ENCODE measurements at places on chromosomes 7 and 10.

- DNase-seq: no peak
These were observed 1095.9 kb downstream of the REEP3 start for GRCh38 chr10:64617085-64617484.

- DNase-seq: peak; percentile 81
These were observed 8.3 kb downstream of the RABGEF1 start for GRCh38 chr7:66748791-66749190.

GRCh38 chr10:113680190-113681111, 739 bp downstream of the CASP7 start:
- peak; percentile 69 for DNase-seq

- DNase-seq: no peak
These were observed 260.7 kb downstream of the EXOC4 start for GRCh38 chr7:133513608-133514007.

- DNase-seq: no peak
These were observed 473.7 kb downstream of the ATRNL1 start for GRCh38 chr10:115566867-115567266.

GRCh38 chr10:125160856-125161706, 718 bp upstream of the CTBP2 start:
- peak; percentile 89 for DNase-seq

DNA sequence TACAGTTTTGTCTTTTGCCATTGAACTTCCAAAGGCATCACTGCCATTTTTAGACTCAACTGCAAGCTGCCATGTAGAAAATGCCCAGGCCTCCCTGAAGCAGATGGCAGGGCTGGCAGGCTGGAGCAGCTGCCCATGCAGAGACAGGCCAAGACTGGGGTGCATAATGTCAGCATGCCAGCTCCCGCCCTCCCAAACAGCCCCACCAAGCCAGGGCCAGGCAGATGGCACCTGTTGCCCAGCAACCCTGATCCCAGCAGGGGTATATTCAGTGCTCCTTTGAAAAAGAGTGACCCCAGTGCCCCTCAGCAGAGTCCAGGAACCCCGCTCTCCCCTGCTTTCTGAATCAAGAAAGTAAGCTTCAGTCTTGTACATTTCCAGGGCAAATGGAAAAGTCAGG, 32.6 kb downstream of the VSTM4 start:
- no peak for DNase-seq

DNA sequence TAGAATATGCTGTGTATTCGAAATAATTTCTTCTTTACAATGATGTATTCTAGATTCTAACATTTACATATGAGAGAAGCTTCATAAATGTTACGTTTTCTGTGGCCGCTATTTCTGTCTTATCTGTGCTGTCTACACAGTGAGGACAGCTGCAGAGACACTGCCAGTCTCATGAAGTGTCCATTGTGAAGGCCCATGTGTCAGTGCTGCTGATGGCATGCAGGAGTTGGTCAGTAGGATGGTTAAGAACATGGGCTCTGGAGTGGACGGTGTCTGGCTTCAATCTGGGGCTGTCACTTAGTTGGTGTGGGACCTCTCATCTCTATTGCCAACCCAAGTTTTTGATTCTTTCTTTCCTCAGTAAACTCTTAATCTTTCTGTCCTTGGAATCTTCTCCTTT, 137.3 kb downstream of the SDK1 start:
- DNase-seq: no peak

- no peak for DNase-seq
These were observed 202.0 kb downstream of the POM121L12 start for GRCh38 chr7:53237344-53237913.

DNA sequence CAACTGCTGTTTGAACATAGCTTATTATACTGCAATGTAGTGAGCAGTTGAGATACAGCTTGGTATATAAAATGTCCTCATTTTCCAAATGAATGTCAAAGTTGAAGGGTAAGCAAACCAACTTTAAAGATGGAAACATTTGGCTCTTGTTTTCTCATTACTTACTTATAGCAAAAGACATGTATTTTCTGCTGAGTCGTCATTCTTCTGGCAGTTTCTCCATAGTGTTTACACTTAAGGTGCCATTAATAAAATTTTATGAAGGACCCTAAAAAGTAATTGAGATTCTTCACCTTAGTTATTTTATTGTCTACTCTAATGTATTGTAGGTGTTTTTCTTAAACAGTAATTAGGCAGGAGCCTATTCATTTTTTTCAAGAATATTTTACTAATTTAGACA, 68.6 kb downstream of the INSYN2A start:
- no peak for DNase-seq

DNA sequence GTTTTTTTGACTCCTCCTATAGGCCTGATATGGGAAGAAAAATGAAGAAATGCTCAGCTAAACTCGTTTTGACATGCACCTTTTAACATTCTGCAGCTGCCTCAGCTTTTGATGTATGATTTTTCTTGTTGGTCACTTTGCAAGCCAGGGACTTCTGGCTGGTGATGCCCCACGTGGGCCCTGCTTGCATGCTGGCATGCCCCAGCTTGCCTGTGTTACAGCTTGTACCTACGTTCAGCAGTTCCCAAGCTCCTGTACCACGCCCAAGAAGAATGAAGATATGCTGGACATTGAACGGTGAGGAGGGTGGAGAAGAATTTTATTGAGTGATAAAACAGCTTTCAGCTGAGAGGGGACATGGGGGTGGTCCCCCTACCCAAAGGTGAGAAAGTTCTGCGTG, 245.6 kb upstream of the FZD8 start:
- no peak for DNase-seq

DNA sequence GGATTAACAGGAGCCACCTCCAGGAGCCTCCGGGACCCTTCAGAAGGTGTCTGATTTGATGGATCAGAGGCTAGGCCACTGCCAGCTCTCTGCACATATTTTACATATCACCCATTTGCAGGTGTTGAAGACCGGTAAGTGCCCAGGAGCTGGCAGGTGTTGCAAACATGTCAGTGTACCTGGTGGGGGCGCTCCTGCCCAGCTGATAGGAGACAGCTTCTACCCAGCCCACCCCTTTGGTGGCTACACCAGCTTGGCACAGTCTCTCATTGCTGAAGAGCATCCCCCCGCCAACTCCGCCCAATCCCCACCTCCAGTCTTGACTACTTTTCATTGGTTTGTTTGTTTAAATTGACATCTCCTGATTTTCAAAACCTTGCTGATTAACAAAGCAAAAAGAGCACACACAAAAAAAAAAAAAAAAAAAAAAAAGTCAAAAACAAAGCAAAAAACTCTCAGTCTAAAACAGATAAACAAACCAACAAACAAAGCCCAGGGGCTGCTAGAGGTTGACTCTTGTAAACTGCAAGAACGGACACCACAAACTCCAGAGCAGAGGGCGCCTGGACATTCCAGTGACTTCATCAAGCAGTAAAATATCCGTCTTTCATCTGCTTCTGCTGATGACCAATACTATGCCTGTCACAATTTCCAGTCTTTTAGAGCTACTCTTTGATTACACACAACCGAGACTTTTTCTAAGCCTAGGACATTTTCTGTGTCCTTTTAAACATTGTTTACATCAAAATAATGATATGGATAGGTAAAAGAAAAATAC, 275.3 kb downstream of the NRG3 start:
- no peak for DNase-seq

DNA sequence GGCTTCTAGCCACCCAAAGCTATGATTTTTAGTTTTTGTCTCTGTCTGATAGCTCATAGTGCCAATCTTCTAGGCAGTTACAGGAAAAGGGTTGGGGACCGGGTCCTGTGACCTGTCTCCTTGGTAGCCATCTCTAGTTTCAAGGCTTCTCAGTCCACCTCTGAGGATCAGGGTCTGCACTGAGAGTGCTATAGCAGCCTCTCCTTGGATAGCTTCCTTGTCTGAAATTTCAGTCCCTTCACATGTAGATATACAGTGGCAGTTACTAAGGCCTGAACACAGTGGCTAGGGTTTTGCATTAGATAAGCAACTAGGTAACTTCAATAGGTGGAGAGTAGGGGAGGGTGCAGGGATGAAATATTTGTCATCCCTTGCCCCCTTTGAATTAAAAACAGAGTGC, 321.3 kb downstream of the SEMA3D start:
- DNase-seq: no peak

DNA sequence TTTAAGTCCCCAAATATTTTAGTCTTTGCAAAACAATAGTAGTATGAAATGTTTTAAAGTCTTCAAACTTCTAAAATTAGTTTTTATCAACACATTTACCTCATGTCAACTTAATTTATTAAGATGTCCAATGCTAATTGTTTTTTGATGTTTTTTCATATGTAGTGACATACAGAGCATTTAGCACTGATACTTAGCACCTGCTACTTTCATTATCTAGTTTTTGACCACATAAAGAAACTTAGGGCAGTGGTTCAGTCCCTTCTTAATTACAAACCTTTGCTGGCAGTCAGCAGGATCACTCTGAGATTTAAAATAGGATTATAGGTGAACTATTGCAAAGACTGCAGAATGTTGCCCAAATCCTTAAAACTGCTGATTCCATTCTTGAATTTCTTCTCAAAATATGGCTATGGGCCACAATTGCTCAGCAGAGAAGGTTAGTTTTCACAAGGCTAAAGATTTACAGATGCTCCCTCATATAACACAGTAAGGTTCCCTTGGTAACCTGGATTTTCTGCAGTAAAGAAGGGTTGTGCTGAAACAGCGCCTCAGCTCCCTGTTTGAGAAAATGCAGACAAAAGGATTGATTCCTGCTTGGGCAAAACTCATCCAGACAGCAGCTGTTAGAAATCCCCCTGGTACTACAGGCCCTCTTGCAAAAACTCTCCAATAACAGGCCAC, 3.4 kb downstream of the GPR85 start:
- DNase-seq: no peak

DNA sequence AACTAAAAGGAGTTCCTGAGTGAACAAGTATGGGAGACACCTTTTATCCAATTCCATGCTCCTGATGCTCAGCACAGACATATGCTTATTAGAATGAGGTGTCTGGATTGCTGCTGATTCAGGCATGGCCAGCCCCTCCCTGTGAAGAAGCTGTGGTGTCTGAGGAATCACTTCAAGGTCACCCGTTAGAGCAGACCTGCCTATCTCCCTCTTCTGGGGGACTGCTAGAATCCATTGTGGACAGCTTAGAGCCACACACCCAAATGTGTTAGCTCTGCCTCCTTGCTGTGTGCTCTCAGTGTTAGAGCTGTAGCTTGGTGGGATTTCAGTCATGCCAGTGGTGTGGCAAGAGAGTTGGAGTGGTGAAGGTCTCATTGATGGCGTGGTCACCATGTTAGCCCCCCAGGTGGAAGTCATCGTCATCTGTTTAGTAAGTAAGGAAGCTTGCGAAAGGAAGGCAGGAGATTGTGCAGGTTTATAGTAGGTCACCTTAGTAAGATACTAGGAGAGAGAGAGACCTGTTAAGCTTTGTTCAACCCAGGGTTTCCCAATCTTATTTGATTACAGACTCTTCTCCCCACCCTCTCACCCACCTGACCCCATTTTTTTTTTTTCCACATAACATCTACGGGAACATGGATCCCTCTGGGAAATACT, 12.8 kb downstream of the PRXL2A start:
- no peak for DNase-seq

DNA sequence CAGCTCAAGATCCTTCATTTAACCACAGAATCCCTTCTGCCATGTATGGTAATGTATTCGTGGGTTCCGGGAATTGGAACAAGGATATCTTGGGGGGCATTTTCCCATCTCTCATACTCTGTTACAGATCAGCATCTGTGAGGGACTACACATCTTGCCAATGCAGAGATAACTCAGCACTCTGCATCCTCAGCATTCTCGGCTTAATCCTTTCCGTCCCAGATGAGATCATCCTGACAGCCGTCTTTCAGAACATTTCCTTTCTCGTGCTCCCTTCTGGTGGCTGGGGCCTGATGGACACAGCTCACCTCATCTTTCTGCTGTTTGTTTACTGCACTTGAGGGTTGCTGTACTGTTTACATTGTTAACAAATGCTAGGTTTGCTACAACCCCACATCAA, 25.3 kb downstream of the FKBP6 start:
- DNase-seq: no peak

GRCh38 chr7:94907811-94908322, 473 bp downstream of the PPP1R9A start:
- DNase-seq: peak; percentile 64

DNA sequence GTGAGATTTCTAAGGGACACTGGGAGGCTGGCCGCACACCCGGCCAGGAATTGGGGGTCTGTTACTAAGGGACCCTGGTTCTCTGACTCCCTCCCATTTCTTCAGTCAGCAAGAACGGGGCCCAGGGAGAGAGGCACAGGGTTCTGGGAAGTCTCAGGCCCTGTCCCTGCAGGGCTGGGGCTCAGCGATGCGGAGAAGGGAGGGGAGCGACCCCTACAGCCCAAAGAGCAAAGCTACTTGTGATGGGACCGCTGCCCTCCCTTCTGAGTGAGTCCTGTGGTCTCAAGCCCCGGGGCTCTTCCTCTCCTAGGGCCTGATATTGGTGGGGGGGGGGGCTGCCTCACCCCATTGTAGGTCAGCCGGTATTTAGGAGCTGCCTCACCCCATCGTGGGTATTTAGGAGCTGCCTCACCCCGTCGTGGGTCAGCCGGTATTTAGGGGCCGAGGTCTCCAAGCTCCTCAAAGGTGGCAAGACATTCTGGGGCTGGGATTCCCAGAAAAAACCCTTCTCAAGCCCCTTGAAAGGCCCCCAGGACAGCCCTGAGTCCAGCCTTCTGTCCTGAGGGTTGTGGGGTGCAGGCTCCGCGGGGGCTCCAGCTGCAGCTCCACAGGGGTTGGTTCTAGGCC, 16.9 kb upstream of the NKX6-2 start:
- DNase-seq: no peak

DNA sequence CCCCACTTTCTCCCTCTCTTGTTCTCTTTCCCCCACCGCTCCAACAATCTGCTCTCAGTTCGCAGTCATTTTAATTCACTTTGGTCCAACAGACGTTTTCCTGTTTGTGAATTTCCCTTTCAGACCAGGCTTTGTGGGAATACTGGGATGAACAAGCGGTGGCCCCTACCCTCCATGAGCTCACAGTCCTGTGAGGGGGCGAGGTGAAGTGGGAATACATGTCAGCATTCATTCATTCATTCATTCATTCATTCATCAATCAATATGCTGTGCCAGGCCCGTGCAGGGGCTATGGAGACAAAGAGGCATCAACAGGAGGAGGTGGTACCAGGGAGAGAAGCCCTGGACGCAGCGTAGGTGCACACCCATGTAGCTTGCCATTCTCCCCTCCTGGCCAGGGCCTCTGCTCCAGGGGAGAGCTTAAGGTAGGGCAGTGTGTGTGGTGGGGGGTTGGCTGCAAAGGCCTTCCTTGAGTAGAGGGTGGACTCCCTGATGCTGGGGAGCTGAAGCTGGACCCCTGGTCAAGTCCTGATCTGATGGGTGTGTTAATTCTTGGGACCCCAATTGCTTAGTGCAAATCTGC, 16.1 kb downstream of the PRF1 start:
- DNase-seq: peak; percentile 30

DNA sequence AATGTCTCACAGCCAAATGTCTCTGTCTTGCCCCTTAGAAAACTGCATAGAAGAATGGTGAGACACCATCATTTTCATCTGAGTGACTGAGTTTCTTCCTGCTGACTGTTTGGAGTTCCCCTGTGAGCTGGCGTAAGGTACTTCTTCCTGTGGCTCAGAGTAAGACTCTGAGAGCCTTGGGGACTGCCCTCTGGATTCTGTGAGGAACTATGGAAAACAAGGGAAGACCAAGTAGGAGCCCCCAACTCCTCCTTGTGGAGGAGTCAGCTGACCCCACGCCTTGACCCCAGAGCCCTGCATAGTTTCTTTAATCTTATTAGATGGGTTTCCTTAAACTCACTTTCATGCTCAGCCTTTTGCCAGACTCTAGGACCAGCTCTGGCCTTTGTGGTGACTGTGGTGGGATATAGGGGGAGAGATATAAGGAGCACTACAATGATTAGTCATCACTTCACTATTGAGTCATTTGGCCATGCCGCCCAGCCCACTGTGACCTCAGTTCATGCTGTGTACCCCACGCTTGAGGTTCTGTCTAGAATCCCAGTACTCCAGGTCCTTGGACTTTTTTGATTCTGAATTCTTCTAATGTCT, 51.8 kb upstream of the FAM133B start:
- DNase-seq: no peak
